Fibroblast of lung (primary cell): ENCODE measurements at places on chromosomes 2 and 18. TPM values are rescaled to one million over a fixed set of nuclear protein-coding genes. Genes with fewer than 3 reads are reported as not detected.

TSPYL6 gene
- not detected in 2 replicates for total RNA-seq

- DNase-seq: no peak
Measured at GRCh38 chr18:73787316-73787715, 360.3 kb downstream of the FBXO15 start.

DNA sequence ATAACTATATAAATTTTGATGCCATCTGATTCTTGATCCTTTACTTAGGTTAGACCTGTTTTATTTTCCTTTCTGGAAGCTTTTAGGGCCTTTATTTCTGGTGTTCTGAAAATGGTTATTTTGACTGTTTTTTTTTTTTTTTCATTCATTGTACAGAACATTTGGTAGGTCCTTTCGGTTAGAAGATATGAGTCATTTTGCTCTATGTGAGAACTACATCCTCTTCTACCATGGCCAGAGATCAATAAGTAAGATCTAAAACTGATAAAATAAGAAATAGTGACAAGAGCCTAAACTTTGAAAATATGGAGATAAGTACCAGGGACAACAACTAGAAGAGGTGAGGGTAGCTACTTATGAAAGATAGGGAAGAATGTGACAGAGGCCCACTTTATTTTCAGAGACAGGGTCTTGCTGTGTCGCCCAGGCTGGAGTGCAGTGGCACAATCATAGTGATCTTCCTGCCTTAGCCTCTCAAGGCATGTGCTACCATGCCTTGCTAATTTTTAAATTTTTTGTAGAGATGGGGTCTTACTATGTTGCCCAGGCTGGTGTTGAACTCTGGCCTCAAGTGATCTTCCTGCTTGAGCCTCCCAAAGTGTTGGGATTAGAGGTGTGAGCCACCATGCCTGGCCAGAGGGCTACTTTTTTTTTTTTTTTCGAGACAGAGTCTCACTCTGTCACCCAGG is 66.5 kb downstream of the EIF2AK3 start:
- no peak for DNase-seq

POTEJ gene
- total RNA-seq: not detected in 2 replicates

NFATC1 gene
- total RNA-seq: 2.6 and 4.3 TPM in 2 replicates

DNA sequence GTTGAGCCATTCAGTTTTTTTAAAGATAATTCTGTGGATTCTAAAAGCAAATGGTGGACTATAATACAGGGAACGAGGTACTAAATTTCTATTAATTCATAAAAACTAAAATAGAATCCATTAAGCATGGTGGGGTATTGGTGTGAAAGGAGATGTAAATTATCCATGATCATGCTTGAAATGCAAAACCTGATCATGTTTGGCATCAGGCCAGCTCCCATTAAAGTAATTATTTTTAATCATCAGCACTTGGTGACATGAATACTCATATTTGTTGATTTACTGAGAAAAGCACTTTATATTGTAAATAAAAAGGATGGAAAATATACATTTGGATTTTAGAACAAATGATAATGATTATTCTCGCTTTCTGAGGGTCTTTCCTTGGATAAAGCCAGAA is 232.3 kb upstream of the MEIS1 start:
- DNase-seq: no peak

- no peak for DNase-seq
Measured at GRCh38 chr2:145807554-145807953, 1287.6 kb upstream of the ZEB2 start.

EVX2 gene
- total RNA-seq: not detected in 2 replicates

DNA sequence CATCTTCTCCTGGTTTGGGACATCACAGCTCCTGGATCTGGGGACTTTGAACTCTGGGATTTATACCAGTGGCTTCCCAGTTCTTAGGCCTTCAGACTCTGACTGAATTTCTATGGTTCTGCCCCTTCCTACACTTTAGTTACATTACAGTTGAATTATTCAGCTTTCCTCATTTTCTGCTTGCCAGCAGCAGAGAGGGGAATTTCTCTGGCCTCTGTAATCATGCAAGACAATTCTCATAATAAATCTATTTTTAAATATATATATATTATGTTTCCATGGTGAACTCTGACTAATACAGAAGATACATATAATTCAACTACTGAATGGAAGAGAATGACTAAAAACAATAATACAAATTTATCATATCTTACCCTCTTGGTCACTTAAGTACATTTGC is 1478.6 kb upstream of the ACVR2A start:
- DNase-seq: peak; percentile 25

DNA sequence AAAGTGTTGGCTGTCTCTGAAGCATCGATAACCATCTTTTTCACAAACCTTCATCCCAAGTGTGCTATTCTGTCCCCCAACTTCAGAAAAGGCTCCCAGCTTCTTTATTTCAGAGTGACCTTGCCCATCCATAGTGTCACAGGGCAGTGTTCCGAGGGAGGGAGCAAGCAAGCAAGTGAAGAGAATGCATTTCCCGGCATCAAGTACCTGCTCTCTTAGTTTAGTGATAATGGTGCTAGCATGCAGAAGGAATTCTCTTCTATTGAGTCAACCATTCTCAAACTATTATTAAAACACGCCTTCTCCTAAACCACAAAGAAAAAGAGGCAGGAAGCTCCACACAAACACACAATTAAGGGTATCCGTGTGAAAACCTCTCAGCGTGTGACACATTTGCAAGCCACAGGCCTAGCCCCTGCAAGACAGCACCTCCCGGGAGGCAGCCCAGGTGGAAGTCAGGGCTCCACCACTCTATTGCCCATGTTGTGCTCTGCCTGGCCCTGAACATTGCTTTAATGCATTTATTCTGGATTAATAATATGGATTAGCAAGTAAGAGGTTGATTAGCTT is 504.9 kb downstream of the GALR1 start:
- no peak for DNase-seq

LRRC30 gene
- not detected in 2 replicates for total RNA-seq

DNA sequence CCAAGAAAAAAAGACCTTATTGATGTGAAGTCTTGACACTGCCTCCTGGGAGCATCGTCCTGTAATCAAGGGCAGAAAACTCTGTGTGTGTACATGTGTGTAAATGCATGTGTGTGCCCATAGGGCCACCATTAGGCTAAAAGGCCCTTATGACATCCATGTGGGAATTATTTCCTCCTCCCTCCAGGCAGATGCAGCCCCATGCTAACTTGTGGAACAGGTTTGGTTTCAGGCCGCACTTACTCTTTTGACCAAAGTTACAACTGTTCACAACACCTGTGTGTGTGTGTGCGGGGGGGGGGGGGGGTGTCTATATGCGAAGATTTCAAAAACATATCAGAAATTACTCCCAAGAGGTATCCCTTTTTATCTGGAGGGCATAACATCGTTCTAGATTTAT is 87.4 kb upstream of the SLC14A2 start:
- DNase-seq: no peak

GRCh38 chr2:54465143-54465542 is 9.0 kb downstream of the SPTBN1 start:
- DNase-seq: peak; percentile 14

DNA sequence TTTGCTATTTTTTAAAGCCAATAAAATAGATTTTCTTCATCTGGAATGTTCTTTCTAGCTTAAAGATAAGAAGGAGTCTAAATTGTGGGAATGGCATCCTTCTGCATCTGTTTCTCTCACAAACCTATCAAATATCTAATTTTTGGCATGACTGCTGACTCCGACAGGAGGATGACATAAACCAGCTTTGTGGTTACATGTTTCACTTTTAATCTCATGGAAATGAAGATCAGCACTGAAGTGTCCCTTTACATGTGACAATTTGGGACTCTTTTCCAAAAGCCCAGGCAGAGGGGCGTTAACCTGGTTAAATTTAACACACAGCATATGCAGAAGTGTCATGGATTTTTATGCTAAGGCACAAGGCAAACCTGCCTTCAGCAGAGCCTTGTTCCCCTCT is 694.7 kb downstream of the ARHGAP15 start:
- DNase-seq: no peak

GNAL gene
- total RNA-seq: 0.50 and 0.77 TPM in 2 replicates

DNA sequence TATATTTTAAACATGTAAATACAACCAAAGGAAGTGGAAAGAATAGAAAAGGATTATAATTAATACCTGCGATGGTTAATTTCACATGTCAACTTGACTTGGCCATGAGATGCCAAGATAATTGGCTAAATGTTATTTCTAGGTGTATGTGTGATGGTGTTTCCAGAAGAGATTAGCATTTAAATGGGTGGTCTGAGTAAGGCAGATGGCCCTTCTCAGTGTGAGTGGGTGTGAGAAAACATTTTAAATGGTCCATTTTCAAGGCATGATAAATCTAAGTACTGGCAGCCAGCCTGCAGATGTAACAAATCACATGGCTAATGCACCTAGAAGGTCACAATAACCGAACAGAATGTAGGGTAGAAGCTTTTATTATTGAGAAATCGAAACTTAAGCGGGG is 99.6 kb upstream of the CDH7 start:
- no peak for DNase-seq

- DNase-seq: no peak
Measured at GRCh38 chr18:9989481-9989880, 75.7 kb downstream of the VAPA start.

DNA sequence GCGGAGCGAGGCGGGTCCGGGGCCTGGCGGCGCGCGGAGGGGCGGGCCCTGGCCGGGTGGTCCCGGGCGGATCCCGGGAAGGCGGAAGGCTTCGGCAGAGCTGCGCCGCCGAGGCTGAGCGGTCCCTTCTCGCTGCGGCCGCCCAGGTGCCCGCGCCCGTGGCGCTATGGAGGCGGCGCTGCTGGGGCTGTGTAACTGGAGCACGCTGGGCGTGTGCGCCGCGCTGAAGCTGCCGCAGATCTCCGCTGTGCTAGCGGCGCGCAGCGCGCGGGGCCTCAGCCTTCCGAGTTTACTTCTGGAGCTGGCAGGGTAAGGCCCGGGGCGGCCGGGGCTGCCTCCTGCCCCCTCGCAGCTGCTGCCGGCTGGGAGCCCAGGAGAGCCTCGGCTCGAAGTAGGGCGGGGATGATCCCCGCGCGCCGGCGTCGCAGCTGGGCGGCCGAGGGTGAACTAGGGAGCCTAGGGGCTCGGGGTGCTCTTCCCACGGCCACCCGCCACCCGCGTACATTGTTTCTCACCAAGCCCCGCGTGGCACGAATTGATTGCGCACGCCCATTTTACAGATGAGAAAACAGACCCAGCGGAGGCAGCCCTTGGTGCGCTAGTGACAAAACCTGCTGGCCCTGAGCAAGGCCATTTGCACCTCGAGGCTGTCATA is at the start of gene SLC66A3:
Gene SLC66A3 (plus strand): TSS at position 87 of the 655 bp plus-strand sequence. CDS start 80 bp downstream, at position 167.
- peak; percentile 85 for DNase-seq

STON1 gene
- 12.1 and 16.7 TPM in 2 replicates for total RNA-seq

- peak; percentile 6 for DNase-seq
Measured at GRCh38 chr18:11004951-11005350, 144.4 kb downstream of the PIEZO2 start.

DNA sequence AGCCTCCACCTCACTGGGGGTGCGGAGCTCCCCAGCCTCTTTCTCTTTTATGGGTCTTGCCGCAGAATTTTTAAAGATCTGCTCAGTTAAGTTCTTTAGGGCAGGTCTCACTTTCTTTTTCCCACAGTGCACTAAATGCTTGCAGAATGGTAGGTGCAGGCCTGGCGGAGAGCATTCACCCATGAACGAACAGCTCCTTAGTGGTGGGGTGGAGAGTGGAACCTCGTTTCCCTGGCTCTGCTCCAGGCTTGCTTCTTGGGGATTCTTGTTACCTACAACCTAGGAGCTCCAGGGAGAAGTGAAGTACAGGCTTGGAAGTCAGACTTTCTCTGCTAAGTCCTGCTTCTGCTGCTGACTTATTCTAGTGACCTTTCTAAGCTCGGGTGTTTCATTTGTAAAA is 70.3 kb upstream of the PXDN start:
- no peak for DNase-seq

DNA sequence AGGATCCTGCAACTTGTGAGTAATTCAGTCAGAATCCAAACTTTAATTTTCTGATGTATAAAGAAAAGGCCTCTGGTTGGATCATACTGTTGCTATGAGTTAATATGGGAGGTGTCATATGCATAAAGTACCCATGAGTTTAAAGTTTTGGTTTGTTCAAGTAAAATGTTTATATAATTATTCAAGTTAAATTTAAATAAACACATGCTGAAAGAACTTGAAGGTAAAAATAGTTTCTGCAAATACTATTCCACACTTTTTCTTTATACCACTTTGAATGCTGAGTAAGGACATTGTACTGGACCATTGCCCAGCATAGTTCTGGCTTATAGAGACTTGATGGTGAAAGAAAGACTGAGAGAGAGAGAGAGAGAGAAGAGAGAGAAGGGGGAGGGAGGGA is 30.7 kb downstream of the PKP4 start:
- peak; percentile 91 for DNase-seq

DNA sequence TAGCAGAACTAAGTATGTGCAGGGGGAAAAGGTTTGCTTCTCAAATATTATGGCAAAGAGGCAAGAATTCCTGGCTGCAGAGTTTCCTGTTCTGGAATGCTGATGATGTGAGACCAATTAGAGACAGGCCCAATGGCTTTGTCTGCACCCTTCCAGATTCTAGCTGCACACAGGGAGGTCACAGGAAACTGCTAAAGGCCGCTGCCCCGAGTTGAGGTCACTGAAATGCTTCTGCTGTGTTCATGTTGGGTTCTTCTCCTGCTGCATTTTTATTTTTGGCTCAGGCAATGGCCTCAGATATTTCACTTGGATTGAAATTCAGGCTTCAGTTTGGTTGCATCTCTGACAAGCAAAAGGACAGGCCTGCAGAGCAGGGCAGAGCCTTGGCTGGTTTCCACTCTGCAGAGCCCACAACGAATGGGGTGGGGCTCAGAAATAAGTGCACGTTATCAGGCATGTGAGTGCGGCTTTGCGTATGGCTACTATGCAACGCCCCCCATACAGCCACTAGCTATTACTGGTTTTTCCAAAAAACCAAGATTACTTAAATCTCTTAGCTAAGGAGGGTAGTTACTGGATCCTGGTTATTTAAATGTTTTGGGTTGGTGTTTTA is 66.9 kb upstream of the FZD5 start:
- peak; percentile 38 for DNase-seq

DNA sequence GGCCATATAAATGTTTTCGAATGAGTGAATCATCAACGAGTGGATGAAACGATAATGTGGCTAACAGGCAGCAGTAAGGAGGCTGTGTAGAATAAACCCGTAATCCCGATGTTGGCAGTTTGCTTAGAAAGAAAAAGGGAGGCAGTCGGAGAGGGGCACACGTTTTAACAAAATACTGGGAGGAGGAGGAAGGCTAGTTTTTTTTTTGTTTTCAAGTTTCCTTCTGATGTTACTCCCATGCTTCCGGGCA is 476 bp upstream of the MSH2 start:
- DNase-seq: no peak

PTMA gene
- total RNA-seq: 481 and 664 TPM in 2 replicates

GRCh38 chr2:233434666-233435330 is 80.5 kb downstream of the DGKD start:
- DNase-seq: no peak

RNU2-63P gene
- 46.0 and 268 TPM in 2 replicates for total RNA-seq
